Epithelial cell of esophagus (primary cell): ENCODE measurements at places on chromosomes 16 and 17.

- no peak for DNase-seq
Measured at GRCh38 chr17:56665864-56666263, 72.4 kb downstream of the NOG start.

GRCh38 chr17:30117675-30118081 lies 1.1 kb downstream of the NSRP1 start:
- no peak for DNase-seq

- DNase-seq, result no peak
Measured at GRCh38 chr17:67542219-67543114, 165.4 kb downstream of the PITPNC1 start.

DNA sequence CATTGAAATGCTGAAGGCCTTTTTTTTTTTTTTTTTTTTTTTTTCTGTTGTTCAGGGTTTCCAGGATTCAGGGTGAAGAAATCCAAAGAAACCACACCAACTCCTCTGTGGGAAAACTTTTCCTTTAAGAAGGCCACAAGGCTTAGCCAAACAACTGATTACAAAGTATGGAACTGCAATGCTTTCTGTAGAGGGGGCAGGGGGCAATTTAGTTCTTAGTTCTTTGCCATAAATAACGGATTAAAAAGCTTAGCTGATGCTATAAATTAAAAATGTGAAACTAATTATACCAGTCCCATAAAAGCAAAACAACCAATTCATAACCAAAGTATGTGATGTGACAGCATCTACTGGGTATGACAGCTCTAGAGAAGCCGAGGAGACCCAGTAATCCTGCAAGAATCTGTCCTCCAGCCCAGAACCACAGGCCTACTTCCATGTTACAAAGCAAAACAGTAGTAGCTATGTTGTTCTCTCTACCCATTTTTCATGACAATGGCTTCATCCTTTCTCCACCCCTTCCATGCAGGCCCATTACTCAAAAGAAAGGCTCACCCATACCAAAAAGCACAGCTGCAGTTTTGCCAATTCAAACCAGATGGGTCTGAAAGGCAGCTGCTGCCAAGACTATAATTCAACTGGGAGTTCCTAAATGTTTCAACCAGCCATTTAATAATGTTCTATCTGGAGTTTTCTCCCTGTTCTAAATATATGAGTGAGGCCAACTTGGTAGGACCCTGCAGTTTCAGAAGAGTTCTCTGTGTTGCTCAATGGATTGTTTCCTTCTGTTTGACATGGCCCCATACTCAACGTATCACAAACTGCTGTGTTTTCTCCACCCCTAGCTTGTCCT lies 167.1 kb upstream of the ZFHX3 start:
- DNase-seq, result no peak

DNA sequence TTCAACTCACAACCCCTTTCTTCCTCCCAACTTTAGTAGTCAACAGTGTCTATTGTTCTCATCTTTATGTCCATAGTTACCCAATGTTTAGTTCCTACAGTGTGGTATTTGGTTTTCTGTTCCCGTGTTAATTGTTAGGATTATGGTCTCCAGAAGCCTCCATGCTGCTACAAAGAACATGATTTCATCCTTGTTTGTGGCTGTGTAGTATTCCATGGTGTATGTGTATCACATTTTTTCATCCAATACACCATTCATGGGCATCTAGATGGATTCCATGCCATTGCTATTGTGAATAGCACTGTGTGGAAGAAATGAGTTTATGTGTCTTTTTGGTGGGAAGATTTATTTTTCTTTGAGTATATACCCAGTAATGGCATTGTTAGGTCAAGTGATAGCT lies 420.3 kb downstream of the XYLT1 start:
- DNase-seq, result no peak

DNA sequence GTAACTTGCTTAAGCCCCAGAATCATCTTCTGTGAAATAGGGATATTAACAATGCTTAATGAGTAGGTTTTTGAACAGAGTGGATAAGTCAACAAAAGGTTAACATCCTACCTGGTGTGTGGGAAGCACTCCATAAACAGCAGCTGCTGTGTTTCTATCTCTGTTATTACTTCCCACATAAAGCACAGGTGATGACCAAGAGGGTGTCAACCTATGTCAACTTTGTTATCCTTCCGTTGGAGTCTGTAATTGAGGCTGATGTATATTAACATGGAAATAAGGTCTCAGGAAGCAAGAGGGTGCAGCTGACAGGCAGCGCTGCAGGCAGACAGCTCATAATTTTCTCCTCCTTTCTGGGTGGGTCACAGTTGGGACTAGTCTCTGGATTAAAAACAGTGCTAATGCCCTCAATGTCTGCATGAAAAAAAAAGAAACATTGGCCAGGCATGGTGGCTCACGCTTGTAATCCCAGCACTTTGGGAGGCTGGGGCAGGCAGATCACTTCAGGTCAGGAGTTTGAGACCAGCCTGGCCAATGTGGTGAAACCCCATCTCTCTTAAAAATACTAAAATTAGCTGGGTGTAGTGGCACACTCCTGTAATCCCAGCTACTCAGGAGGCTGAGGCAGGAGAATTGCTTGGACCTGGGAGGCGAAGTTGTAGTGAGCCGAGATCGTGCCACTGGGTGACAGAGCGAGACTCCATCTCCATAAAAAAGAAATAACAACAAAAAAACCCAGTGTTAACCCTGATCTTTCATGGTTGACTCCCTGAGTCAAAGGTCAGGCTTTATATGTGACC lies 269.6 kb downstream of the SNX29 start:
- DNase-seq, result no peak

GRCh38 chr17:34682305-34682704 lies 102.9 kb downstream of the TMEM132E start:
- no peak for DNase-seq

DNA sequence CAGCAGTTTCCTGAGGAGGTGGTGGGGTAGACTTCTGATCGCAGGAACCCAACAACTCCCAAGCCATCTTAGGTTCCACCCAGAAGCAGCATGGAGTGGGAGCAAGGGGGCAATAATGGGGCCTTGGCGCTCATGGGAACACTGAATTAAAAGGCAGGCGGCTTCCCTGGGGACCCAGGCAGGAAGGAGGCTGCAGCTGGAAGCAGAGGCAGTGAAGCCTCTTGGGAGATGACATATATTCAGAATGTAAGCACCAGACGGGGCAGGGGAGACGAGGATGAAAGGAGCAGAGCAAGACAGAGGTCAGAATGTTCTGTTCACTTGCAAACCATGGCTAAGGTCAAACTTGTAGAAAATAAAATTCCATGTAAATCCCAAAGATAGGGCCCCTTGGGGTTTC lies 2.9 kb downstream of the HIGD1B start:
- no peak for DNase-seq

DNA sequence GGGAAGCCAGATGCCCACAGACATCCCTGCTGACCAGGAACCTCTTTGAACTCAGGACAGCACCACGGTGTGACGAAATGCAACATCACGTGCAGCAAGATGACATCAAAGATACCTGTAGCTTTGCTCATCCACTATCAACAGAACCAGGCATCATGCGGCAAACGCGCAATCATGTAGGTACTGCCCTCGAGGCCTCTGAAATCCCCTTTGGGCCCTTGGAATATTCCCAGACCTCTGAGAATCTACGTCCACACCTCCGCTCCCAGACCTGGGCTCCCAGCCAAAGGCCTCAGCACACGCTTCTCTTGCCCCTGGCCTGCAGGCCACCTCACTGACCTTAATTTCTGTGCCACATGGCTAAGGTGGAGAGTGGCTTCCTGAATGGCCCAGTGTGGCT lies 7.3 kb downstream of the CX3CL1 start:
- DNase-seq, result peak; percentile 35

DNA sequence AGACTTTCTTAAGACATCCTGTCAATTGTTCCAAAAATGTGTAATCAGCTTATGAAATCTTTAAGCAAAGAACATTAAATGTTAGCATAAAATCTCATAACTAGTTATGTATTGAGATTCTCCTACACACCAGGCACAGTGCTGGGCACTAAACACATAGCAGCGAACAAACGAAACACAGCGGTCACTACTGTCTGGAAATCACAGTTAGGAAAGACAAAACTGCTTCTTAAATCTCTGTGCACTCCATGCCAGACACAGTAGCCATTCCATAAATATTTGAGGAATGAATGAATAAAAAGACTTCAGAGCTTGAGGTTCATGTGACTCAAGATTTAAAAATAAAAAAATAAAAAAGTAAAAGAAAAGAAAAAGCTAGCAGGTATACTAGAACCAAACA lies 20.1 kb downstream of the TOX3 start:
- no peak for DNase-seq
